ENCODE measurements at places on chromosomes 11 and 22.
A peak's percentile ranks its signal among the peaks of the same experiment; 100 is the strongest.

DNA sequence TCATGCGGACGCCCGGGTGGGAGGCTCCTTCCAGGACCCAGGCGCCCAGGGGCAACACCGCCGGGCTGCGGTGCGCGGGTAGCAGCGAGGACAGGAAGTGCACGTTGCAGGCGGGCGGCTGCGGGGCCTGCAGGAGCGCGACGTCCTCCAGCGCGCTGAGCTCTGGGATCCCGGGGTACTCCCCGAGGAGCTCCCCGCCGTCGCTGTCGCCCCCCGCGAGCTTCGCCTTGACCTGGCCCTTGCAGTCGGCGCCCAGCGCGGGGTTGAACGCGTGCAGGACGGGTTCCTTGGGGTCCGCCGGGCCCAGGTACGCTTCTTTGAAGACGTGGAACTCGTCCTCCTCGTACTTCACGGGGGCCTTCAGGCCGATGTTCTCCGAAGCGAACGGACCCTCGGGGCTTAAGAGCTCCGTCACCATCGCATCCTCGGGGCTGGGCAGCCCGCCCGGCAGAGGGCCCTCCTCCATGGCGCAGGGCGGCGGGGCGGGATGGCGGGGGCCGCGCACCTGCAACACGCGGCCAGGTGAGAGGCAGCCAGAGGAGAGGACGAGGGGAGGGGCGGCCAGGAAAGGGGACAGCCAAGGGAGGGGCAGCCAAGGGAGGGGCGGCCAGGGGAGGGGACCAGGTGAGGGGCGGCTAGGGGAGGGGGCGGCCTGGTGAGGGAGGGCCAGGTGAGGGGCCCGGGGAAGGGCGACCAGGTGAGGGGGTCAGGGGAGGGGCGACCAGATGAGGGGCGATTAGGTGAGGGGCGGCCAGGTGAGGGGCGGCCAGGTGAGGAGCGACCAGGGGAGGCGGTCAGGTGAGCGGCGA lies 921 bp downstream of the TESMIN start:
- peak; percentile 23 for DNase-seq

DNA sequence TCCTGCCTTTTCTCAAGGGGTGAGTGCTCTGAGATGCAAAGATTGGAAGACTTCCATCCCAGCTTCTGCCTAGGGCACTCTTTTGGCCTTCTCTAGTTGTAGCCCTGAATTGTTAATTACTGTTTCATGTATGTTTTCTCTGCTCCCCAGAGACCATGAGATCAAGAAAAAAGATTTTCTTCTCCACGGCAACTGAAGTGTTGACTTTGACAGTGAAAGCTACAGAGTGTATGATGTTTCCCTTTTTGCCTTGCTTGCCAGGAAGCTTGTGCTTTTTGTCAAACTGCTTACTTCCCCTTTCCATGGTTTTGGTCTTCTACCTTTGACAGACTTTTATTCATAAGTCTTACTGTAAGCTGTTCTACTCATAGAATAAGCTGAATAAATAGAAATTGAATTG lies 23.3 kb upstream of the EIF3D start:
- no peak for DNase-seq

GRCh38 chr11:66124564-66124963 lies 54.5 kb downstream of the PACS1 start:
- no peak for DNase-seq

DNA sequence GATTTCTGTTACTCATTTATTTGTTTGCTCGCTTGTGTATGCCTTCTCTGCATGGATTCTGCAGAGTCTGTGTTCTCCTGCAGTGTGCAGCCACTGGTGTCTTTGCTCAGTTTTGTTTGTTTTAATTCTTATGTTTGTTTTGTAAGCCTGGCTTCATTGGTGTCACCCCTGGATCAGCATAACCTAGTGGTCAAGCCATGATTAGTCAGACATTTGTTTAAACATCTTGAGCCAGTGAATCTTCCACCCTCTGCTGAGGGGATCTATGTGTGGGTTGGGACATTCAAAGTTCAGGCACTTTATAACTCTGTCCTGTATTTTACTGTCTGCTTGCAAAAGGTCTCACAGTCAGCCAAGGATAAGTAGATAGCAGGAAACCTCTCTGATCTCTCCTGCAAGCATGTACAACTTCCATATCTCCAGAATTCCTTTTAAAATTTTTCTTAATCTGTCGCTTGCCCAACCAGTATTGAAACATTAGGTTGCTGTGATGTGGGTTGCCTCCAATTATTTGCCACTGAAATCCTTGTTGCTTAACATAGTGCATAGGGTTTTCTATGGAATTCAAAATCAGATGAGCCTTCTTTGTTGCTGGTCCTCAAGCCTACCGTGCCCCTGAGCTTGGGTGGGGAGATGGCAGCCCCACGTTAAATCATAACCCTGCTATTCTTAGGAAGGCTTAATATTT lies 86.8 kb downstream of the KCNQ1OT1 start:
- no peak for DNase-seq

DNA sequence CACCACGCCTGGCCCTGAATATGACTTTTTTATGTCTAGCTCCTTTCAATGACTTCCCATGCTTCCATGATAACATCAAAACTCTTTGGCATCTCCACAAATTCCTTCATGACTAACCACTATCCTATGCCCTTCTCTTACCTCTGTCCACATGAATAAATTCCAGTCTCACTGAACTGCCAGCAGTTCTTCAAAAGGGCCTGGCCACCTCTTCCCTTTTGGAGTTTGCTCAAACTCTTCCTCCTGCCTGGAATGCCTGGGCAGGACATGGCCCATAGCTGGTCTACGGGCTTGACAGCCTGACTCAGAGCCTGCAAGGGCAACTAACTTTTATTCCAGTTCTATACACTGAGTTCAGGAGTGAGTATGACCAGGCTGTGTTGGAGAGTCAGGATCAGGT lies 41.8 kb upstream of the ZBTB16 start:
- DNase-seq = no peak

DNA sequence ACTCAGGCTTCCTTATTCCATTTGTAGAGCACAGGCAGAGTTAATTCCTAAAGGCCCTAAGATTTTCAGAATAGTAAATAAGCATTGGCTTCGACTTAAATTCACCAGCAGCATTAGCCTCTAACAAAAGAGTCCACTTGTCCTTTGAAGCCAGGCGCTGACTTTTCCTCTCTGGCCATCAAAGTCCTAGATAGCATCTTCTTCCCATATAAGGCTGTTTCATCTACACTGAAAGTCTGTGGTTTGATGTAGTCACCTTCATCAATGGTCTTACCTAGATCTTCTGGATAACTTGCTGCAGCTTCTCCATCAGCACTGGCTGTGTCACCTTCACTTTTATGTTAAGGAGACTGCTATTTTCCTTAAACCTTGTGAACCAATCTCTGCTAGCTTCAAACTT lies 118.3 kb upstream of the SOX6 start:
- no peak for DNase-seq

GRCh38 chr11:124150684-124151083 lies 32.5 kb upstream of the OR10D3 start:
- no peak for DNase-seq

- no peak for DNase-seq
Observed at GRCh38 chr11:17776212-17776875, 41.8 kb downstream of the KCNC1 start.

- no peak for DNase-seq
Observed at GRCh38 chr22:47630741-47631534, 868.5 kb downstream of the TBC1D22A start.

DNA sequence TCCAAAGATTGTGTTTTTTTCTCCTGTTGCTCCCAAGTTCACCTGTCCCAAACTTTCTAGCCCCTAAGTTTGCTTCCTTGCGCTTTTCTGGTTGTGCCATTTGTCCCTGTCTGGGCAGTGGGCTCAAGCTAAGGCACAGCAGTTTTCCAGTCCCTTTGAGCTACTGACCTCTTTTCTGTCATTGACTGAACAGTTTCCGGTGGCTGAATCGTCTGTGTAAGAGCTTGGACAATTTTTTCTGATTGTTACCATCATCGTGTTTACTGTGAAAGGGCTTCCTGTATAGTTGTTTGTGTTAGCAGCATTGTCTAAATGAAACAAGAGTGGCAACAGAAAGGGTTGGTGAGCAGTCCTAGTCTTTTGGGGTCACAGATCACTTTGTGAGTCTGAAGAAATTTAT lies 49.8 kb downstream of the BMAL1 start:
- no peak for DNase-seq

DNA sequence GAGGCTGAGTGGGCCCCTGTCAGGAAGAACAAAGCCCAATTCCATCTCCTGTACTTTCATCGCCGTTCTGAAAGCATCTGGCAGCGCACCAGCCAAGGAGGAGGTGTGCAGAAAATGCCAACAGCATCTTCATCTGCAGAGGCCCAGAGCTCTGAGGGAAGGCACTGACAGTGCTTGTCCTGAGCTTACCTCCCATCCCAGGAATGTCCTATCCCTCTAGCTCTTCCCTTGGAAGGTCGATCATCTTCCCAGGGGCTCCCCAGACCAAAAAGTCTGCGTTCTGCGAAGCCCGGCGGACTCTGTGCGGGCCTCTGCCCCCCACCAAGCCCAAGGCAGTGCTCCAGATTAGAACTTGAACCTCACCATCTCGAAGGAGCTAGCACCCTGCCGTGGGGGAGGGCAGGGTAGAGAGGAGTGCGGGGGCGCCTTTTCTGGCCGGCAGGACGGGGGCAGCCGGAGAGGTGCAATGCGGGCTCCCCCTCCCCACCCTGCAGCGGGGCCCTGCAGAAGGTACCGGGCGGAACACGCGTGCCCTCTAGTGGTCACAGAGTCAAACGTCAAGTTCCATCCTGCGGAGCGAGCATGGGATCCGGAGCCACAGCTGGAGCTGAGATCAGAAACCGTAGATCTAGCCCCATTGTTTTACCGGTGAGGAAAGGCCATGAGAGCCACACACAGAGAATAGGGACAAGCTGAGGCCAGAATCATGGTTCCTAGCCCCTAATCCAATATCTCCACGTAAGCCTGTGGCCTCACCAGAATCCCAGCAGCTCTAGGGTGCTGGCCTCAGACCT lies 5.0 kb downstream of the SCN2B start:
- DNase-seq = peak; percentile 73

- DNase-seq = no peak
Observed at GRCh38 chr22:45422237-45422983, 8.9 kb downstream of the RIBC2 start.

DNA sequence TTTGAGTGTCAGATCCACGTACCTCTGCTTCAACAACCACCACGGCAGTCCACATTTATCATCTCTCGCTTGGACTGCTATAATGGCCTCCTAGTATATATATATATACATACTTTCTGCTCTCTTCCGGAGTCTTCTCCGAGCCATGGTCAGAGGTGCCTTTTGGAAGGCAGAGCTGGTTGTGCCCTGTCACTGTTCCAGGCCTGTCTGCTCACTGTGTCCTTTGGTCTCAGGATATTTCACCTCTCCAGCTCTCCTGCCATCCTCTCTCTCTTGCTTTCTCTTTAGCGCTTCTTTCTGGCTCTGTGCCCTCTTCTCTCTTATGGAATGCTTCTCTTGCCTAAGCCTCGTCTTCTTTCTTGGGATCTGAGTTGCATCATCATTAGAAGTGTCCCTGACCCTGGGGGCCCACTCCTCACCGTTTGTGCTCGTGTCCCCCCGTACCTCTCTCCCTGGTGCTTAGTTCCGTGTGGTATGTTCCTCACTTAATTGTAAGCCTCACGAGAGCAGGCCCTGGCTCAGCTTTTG lies 86.1 kb upstream of the RASSF10 start:
- no peak for DNase-seq

DNA sequence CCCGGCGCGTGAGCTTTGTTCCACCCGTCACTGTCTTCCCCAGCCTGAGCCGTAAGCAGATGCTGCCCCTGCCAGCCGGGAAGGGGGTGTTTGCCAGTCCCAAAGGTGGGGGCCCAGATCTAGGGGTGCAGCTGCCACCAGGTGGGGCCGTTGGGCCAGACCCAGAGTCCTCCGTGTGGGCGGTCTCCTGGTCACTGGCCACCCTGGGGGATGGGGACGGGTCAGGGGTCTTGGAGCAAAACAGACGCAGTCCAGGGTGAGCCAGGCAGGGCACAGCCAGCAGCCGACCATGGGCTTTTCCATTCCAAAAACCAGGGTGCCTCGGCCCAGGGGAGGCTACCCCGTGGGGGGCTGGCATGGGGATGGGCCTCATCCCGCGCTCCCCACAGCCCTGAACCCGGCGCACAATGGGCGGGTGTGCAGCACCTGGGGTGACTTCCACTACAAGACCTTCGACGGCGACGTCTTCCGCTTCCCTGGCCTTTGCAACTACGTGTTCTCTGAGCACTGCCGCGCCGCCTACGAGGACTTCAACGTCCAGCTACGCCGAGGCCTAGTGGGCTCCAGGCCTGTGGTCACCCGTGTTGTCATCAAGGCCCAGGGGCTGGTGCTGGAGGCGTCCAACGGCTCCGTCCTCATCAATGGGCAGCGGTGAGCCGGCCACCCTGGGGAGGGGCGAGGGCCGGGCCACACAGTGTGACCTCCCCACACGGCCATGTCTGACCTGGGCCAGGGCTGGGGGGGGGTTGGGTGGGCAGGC lies 3.5 kb downstream of the MUC5B start:
- DNase-seq = no peak

GRCh38 chr22:47083379-47083986 lies 321.0 kb downstream of the TBC1D22A start:
- no peak for DNase-seq

GRCh38 chr11:86314636-86315035 lies 12.6 kb downstream of the HIKESHI start:
- DNase-seq = no peak

DNA sequence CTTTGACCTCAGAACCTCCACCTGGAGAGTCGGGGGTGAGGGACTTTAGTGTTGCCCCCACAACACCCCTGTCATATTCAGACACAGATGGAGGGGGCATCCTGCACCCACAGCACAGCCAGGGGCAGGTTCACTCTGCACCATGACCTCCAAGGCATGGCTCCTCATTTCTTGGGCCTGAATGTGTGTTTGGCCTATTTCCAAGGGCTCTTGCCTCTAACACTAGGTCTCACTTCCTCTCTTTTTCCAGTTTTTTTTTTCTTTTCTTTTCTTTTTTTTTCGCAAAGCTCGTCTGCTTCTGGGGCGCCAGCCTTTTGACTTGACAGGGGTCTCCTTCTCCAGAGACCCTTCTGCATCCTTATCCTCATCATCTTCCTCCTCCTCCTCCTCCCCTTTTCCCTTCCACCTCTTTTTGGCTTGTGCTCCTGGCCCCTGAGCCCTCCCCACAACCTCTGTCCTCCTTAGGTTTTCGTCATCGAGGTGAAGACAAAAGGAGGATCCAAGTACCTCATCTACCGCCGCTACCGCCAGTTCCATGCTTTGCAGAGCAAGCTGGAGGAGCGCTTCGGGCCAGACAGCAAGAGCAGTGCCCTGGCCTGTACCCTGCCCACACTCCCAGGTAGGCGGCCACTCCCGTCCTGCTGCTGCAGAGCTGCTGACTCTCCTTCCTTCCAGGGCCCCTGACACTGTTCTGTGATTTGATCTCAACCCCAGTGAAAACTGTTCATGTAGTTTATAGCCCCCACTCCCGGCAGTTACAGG lies 3.8 kb downstream of the NCF4 start:
- no peak for DNase-seq

DNA sequence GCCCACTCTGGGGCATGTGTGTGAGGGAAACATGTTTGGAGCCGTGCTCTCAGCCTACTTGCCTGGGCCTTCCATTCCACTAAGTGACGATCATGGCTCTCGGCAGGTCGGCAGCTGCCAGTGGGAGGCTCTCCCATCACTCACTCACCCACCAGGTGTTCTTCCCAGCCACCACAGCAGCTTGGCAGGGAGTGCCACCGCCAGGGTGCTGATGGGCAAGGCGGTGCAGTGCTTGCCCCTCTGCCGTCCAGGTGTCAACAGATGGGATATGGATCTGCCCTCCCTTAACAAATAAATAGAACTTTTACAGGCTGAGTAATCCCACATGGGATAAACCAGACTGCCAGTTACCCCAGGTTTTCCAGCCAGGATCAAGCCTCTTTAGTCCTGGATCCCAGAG lies 205.5 kb upstream of the TMEM45B start:
- no peak for DNase-seq

All from activated naive CD8-positive, alpha-beta T cell treated with anti-CD3 and anti-CD28 coated beads for 36 hours (primary cell).